ENCODE measurements at places on chromosomes 11 and 22. TPM values are rescaled to one million over a fixed set of nuclear protein-coding genes. Genes with fewer than 3 reads are reported as not detected.

Gene KCNJ11
- total RNA-seq = 0.95 TPM

Gene KCNE3
- 0.07 TPM for total RNA-seq

Gene MAP6
- total RNA-seq = 0.16 TPM

Gene VWCE
- total RNA-seq = 11.3 TPM

Gene ACR
- not detected for total RNA-seq

Gene ENTHD1
- total RNA-seq = 0.35 TPM

Gene PHOX2A
- not detected for total RNA-seq

Gene CTTN
- total RNA-seq = 19.3 TPM

Gene AMBRA1
- 31.3 TPM for total RNA-seq

Gene CDCA5
- total RNA-seq = 94.9 TPM

Gene XKR3
- total RNA-seq = not detected

Gene IFITM2
- total RNA-seq = 132 TPM

Gene UPB1
- not detected for total RNA-seq

Gene TTC28
- total RNA-seq = 0.24 TPM

Gene KRTAP5-9
- total RNA-seq = not detected

Gene POU2AF2
- total RNA-seq = not detected

Gene OR5B21
- 0.55 TPM for total RNA-seq

Gene FLRT1
- total RNA-seq = not detected

Gene ZC3H12C
- 1.9 TPM for total RNA-seq

Gene SPI1
- 2.0 TPM for total RNA-seq

Gene OR4A16
- total RNA-seq = not detected

Gene UCP3
- total RNA-seq = 2.9 TPM

Gene UPK3A
- total RNA-seq = not detected

Gene PLAAT5
- 0.89 TPM for total RNA-seq

Gene CCDC15
- total RNA-seq = 3.7 TPM

Gene TUG1
- total RNA-seq = 46.6 TPM

Gene CARD18
- not detected for total RNA-seq

Gene LYVE1
- not detected for total RNA-seq

Gene ARHGAP32
- 3.1 TPM for total RNA-seq

Gene GLB1L3
- 3.0 TPM for total RNA-seq

Gene MMP12
- not detected for total RNA-seq

Gene CD3D
- 426 TPM for total RNA-seq

Gene MS4A4A
- total RNA-seq = not detected

Gene LRRC32
- total RNA-seq = 2.8 TPM

Gene PIWIL4
- total RNA-seq = 0.61 TPM

Gene TMEM80
- 13.4 TPM for total RNA-seq

Gene MYBPC3
- not detected for total RNA-seq

All from CD8-positive, alpha-beta memory T cell (primary cell).